Activated CD4-positive, alpha-beta T cell treated with anti-CD3 and anti-CD28 coated beads, Interleukin-2, amount 50 U/mL, for 48 hours (primary cell): ENCODE measurements at places on chromosomes 11 and 22.
A peak's percentile ranks its signal among the peaks of the same experiment; 100 is the strongest.

DNA sequence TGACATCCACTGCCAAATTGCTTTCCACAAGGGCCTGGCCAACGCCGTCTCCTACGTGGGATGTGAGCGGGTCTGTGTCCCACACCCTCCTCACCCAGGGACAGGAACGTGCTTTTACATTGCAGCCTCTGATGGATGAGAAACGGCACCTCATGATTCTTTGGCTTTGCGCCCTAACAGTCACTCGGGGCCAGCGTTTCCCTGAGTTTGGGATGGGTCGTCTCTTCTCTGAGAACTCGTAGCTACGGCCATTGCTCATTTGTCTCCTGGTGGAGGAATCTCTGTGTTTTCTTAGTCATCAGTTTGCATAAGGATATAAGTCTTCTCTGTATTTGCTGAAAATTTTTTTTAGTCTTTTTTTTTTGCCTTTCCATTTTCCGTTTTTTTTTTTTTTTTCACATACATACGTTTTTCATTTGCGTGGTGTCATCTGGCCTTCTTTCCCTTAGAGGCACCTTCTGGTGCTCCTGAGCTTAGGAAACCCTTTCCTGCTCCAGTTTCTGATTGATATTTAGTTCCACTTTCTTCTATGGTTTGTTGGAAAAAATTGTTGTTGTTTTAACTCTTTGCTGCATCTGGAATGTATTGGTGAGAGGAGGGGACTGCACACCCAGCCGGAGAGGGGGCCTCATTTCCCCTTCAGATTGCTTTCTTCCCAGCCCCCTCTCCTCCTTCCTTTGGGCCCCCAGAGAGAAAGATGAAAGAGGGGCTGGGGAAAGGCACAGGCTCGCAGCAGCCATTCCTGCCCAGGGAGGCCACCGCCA lies 12.0 kb downstream of the TNNT3 start:
- DNase-seq = no peak

DNA sequence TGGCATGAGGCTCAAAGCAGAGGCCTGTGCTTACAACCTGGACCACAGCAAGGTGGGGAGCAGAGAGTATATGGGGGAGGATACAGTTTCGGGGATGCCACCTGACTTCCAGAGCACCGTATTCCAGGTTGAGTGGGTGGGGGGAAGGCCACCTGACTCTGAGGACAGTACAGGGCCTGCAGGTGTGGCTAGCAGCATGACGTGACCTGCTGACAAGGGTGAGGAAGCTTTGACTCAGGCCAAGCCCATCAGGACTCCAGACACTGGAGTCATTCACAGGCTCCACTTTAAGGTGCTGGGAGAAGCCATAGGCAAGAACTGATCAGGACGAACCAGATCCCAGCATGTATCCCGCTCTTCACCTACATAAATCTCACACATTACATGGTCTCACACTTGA lies 34.6 kb upstream of the CRTAM start:
- no peak for DNase-seq

DNA sequence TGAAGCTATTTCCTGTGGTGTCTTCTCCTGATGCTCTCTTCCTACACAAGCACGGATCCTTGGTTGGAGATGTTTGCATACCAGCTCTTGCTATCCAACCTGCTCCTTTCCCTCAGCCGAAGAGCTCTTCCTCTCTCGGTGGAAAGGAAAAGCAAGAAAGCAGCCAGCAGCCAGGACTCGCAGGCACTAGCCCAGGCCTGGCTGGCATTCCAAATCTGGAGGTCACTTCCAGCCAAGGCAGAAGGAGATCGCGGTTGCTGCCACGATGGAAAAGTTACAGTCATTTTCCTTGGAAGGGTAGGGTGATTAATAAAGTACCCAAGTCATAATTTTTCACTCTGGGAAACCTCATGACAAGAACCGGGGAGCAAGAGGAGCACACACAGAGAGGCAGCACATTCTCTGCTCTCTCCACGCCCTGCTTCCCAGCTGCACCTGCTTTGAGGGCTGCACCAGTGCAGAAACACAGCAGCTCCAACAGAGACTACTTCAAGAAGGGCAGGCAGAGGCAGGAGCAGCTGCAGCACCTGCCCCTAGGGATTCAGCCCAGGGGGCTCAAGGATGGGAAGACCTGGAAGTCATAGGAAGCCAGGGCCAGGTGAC lies 399.3 kb downstream of the CADM1 start:
- no peak for DNase-seq

DNA sequence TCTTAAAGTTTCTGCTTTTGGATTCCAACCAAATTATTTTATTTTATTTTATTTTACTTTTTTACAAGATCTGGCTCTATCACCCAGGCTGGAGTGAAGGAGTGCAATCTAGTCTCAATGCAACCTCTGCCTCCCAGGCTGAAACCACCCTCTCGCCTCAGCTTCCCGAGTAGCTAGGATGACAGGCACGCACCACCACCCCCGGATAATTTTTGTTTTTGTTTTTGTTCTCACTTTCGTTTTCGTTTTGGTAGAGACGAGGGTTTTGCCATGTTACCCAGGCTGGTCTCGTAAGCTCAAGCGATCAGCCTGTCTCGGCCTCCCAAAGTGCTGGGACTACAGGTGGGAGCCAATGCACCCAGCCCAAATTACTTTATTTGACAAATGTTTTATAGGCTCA lies 219.8 kb downstream of the ETS1 start:
- no peak for DNase-seq

GRCh38 chr22:37275134-37275533 lies 7.2 kb upstream of the CYTH4 start:
- no peak for DNase-seq

- no peak for DNase-seq
Observed at GRCh38 chr11:46009647-46010046, 87.2 kb downstream of the LARGE2 start.

- DNase-seq = peak; percentile 87
Observed at GRCh38 chr11:44911029-44911814, 39.5 kb downstream of the TP53I11 start.

GRCh38 chr11:2521081-2521732 lies 76.4 kb downstream of the KCNQ1 start:
- no peak for DNase-seq

DNA sequence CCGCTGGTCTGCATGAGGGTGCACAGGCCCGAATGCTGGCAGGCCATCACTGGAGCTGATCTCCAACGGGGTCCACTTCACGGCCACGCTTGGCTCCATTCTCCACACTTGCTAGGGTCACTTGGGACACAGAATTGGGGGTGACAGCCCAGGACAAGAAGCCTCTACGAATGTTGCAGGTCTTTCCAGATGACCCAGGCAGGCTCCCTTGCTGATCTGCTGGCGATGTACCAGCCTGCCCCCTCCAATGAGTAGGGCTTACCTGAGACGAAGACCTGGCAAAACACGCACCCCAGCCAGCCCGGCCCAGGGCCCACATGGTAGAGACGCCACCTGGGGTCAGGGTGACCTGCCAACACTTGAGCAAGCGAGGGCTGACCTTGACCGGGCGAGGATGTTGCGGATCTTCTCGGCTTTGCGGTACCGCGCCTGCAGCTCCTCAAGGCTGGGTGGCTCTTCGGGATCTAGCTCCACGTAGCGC lies 44.9 kb downstream of the C11orf58 start:
- DNase-seq = no peak

DNA sequence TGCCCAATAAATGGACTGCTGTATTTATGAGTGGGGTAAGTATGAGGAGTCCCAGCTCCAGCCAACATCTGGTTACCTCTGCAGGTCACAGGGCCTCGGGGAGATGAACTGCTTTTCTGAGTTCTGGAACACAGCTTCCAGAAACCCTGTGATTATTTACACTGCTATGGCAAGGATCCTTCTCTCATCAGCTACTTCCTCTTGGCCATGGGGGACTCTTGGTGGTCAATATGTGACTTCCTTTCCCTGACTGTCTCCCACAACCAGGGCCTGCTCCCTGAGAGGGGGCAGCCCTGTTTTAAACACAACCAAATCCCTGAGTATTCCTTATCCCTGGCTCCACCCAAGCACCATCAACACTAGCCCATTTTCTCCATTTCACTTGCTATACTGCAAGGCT lies 10.0 kb downstream of the RHOG start:
- no peak for DNase-seq

- no peak for DNase-seq
Observed at GRCh38 chr11:16347928-16348685, 8.2 kb downstream of the SOX6 start.

GRCh38 chr11:86948733-86949132 lies 6.5 kb downstream of the FZD4 start:
- no peak for DNase-seq

DNA sequence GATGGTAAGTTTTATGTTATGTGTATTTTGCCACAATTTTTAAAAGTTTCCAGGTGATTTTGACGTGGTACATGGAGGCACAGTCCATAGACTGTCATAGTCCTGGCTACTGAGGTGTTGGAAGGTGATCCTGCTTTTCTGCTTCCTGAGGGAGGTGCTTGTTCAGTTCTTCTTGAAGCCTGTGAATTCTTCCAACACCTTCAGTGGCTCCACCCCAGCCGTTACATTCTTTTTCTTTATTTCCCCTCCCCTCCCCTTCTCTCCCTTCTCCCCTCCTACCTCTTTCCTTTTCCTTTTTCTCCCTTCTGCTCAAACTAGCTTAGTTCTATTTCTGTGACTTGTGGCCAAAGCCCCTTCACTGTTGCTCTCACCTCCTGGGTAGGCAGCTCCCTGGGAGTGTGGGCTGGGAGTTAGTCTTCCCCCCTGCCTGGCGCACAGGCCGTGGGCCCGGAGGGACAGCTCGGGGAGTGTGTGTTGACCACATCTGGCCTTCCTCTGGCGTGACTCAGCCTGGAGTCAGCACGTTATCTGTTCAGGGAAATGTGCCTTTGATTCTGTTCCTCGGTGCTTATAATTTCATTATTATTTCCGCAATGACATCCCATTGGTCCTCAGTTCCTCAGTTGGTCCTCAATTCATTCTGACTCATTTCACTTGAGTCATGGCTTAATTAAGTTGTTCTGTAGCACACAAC lies 566.2 kb downstream of the TBC1D22A start:
- no peak for DNase-seq

DNA sequence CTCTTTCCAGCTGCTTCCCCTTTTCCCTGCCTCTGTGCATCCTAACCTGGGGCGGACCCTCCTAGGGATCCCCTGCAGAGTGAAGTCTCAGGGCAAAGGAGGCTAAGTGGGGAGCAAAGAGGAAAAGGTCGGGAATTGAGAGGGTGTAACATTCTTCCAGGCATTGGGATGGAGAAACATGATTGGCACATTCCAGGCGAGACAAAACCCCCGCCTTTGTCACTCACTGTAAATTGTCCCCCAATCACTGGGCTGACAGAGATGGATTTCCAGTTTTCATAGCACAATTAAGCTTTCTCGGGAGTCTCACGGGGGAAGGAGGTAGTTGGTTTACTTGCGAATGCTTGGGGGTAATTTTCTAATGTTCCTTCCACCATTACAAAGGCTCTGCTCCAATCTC lies 74.9 kb downstream of the MIAT start:
- DNase-seq = no peak

DNA sequence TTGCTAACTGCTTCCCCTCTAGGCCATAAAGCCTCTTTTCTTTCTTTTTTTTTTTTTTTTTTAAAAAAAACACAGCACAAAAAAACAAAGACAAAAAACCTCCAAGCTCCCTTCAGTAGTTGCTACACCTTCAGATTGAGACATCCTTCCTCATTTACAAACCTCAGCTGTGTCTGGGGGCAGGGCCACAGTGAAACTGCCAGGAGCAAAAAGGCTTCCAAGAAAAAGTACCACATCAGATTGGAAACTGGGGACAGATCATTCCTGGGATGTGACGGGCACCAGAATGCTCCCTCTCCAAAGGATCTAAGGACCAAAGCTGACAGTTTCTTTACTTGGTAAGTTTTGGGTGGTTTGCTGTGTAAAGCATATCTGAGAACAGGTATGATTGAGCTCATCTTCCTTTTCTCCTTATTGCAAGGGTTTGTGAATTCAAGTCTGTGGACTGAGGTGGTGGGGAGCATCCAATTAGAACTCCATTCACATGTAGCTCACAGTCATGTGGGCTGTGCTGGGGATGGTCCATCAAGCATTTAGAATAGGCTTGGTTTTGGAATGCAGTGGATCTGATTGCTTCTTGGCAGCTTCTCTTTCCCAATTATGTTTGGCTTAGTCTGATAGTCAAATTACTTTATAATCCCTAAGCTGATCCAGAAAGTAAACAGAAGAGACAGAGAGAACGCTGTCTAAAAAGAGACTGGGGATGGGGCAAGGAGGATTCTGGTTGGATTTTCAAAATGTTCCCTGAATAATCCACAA lies 705 bp downstream of the BBOX1 start:
- no peak for DNase-seq

GRCh38 chr11:11543656-11544055 lies 78.1 kb downstream of the GALNT18 start:
- DNase-seq = no peak

- no peak for DNase-seq
Observed at GRCh38 chr22:19821523-19822300, 33.0 kb downstream of the GNB1L start.

GRCh38 chr22:46844606-46845210 lies 82.3 kb downstream of the TBC1D22A start:
- no peak for DNase-seq

- DNase-seq = no peak
Observed at GRCh38 chr11:26993965-26994457, at the start of gene FIBIN. Gene FIBIN (plus strand): TSS chr11:26994112. CDS start chr11:26994527, 415 bp downstream.

DNA sequence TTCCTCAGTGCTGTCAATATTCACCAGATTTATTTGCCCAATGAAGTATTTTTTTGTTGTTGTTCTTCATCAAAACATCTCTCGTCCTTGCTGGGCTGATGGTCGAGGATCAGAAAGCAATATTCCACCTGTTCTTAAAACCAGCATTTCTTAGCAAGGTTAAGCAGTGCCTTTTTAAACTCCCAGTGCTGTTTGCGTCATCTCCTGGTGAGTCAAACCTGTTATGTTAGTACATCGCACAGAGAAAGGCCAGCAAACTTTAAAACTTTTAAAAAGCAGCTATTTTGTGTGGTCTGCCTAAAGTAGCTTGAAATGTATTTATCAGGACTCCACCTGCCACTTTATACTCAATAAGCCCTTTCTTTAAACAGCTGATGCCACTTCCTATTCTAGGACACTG lies 802.0 kb downstream of the KCNA4 start:
- DNase-seq = no peak

DNA sequence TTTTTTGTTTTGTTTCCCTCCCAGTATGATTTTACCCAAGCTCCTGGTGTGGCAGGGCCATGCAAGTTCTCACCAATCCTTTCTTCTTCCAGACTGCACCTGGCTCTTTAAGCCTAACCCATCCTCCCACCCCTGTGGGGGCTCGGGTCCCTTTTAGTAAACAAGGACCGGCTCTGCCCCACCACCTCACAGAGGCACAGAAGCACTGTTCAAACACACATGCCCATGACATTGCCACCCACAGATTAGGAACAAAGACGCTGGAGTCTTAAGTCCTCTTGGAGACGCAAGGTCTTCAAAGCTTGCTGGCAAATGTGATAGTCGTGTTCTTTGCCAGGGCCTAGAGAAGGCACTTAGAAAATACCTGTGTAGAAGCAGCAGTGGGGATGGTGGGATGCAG lies 18.9 kb downstream of the UQCR10 start:
- no peak for DNase-seq

DNA sequence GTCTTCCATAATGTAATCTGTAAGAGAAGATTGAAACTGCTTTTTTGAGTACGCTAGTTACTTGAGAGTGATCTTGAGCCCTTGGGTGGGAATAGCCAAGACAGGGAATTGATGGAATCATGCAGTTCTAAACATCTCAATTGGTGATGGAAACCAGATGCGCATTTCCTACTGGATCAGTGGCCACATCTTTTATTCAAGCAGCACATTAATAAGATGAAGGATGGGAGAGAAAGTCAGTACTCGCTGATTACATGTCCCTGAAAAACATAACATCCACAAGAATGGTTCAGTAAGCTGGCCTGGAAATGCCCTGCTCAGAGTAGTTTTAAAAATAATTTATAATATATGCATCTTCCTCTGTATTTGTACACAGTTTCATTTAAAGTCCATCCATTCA lies 833.8 kb downstream of the JRKL start:
- no peak for DNase-seq
